ENCODE measurements at places on chromosomes 16 and 17.

DNA sequence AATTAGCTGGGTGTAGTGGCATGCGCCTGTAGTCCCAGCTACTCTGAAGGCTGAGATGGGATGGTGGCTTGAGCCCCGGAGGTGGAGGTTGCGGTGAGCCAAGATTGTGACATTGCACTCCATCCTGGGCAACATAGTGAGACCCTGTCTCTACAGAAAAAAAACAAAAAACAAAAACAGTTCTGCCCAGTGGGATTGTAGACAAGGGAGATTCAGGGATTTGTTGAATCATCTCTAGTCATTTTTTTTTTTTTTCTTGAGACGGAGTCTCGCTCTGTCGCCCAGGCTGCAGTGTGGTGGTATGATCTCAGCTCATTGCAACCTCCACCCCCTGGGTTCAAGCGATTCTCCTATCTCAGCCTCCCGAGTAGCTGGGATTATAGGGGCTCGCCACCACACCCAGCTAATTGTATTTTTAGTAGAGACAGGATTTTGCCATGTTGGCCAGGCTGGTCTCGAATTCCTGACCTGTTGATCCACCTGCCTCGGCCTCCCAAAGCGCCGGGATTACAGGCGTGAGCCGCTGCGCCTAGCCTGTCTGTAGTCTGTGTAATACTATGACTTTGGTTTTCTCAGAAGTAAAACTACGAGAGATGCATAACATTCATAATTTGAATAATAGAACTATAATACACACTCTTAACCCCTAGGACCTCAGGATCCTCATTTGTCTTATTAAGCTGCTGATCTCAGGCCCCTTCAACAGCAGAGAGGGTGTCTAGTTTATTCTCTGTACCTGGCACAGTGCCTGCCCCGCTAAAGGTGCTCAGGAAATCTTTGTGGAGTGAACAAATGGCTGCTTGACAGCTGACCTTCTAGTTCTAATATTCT lies 1.4 kb downstream of the TEN1 start:
- DNase-seq, result no peak

DNA sequence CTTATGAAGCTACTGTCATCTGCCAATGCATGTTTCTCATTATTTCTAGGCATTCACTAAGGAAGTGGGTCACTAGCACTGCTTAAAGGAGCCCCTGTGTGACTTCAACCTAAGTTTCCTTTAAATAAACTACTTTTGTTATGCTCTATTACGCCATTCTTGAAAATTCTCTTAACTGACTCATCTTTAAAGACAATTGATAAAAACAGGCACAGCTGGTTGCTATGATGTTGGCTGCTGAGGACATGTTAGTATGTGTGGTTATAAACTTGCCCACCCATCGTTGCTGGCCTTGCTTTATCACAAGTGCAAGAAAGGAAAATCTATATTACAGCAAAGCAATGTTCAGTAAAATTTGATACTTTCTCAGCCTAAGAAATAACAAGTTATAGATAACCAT lies 75.8 kb upstream of the CNTNAP4 start:
- no peak for DNase-seq

DNA sequence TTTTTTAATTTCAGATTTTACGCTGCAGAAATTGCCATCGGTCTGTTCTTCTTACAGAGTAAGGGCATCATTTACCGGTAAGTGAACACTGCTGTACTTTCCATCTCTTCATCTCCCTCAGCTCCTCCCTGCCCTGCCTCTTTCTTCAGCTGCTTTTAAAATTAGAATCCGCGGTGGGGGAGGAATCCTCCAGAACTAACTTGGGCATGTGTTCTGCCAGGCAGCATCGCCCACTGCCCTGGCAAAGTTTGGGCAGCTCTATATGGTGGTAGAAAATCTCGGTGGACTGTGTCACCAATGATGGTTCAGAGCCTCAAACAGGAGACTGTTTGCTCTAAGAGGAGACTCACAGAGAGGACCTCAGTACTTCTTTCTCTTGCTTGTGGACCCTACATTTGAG lies 81.6 kb upstream of the CACNG3 start:
- DNase-seq, result no peak

DNA sequence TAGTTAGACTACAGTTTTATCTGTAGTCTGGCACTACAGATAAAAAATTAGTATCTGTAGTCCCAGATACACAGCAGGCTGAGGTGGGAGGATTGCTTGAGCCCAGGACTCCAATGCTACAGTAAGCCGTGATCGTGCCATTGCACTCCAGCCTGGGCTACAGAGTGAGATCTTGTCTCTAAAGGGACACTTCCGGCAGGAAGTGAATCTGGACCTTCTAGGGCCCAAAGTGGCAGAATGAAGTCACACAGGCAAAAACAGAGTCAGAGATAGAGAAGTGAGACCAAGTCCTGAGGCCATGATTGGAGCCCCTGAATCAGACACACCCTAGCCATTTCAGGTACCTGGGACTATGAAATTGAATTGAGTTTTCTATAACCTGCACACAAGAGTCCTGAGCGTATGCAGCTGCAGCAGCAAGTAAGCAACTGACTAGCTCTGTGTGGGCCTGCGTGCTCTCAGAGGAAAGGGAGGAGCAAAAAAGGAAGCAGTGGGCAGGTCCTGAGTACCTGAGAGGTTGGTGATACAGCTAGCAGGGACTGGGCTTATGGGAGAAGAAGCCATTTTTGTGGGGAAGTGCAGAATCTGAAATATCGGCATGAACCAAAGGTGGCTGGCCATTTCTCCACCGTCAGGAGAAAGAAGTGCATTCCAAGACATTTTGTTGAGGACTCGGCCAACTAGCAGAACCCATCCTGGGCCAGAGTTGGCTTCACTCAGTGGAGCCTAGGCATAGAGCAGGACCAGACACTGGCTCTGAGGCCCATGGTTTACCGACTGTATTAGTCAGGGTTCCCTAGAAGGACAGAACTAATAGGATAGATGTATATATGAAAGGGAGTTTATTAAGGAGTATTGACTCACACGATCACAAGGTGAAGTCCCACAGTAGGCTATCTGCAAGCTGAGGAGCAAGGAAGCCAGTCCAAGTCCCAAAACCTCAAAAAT lies 27.2 kb upstream of the BRD7 start:
- DNase-seq, result no peak

DNA sequence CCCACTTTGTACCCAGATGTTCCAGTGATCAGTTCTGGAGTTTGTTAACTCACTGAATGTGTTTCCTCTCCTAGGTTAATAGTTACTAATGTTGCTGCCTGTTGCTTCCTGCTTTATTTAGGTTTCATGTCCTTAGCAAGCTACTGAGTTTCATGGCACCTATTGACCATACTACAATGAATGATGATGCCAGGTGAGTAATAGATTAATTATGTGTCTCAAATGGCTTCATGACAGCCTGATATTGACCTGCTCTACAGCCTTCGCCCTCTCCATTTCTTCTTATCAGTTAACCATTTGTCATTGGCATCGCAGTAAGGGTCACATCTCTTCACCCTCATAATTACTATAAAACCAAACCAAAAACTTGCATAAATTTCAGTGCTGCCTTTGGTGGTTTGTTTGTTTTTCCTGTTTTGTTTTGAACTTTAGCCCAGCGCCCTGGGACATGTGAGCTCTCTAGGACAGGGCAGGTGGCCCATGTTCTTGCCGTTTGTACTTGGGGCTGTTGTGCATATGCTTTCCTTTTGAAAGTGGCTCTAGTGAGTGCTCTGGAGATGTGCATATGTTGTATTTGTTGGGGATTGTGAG lies 82.8 kb downstream of the AATF start:
- DNase-seq, result no peak

All from NCI-H187 treated with DMSO at 0.1 percent for 48 hours (cell line).